Hippocampal formation (tissue), 2 donors: ENCODE measurements at places on chromosomes 7 and 10.

DNA sequence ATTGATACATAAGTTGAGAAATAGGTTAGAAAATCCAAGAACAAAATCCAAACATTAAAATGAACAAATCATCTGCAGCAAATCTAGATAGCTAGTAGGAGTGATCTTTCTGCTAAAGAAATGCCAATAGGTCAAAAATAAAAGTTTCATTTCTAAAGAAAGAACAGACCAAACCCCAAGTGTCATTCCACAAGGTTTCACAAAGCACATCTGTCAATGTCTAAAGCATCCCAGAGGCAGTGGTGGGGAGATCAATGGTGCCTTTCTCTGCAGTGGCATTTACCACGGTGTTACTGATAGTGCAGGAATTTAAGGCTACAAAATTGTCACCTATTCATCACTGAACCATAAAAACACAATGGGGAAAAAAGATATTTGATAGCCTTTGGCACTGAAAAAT is 147.9 kb downstream of the PARD3 start:
- DNase-seq: no peak

DNA sequence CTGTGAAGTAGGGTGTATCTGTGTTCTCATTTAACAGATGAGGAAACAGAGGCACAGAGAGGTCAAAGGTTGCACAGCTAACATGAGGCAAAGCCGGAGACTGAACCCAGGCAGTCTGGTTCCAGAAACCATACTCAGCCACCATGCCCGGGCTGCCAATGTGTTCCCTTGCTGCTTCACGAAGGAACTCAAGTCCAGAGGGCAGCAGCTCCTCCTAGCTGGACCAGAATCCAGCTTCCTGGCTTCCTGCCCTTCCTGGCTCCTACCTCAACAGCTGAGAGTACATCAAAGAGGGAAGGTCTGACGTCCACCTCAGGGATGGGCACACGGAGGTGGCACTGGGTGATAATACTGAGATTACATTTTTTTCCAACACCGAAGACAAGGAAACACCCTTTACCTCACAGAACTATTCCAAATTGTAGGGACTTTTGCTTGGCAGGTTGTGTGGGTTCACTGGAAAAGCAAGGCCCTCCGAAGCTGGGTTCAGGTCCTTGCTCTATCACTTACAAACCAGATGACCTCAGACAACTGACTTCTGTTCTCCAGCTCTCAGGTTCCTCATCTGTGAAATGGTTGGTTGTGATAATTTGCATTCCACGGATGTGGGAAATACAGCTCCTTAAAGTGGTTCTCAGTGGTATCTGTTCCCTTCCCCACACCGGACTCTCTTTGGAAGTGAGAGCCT is 154.1 kb upstream of the ZMIZ1 start:
- no peak for DNase-seq

- DNase-seq: no peak
Measured at GRCh38 chr10:125692196-125692595, 9.2 kb upstream of the TEX36 start.

DNA sequence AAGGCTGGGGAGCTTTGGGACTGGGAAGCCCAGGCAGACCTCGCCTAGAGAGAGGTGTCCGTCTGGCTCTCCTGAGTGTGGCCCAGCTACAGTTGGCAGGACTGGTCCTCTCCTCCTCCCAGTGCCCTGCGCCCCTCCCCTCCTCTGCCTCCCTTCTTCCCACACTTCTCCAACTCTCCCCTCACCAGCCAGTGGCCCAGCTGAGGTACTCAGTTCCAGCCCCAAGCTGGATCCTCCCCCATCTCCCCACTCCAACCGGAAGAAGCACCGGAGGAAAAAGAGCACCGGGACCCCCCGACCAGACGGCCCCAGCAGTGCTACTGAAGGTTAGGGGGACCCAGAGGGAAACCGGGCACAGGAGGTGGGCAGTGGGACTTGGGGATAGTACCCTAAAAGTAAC is 27.7 kb downstream of the GBX1 start:
- DNase-seq: no peak
